ENCODE measurements at places on chromosomes 2 and 18.

DNA sequence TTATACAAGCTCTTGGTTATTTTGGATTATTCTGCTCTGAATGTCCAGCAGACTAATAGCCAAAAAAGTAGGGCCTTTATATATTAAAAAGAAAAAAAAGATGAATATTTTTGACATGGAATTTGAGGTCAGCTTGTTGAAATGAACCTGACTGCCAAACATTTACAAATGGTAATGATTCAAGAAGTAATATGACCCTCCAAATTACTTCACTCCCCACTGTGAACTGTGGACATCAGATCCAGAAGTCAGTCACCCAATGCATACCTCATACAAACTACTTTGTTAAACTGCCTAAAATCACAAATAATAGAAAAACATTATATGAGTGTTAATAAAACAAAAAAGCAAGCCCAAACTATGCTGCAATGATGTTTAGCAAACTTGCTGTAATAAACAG, 10.0 kb downstream of the EPG5 start:
- DNase-seq, result no peak

DNA sequence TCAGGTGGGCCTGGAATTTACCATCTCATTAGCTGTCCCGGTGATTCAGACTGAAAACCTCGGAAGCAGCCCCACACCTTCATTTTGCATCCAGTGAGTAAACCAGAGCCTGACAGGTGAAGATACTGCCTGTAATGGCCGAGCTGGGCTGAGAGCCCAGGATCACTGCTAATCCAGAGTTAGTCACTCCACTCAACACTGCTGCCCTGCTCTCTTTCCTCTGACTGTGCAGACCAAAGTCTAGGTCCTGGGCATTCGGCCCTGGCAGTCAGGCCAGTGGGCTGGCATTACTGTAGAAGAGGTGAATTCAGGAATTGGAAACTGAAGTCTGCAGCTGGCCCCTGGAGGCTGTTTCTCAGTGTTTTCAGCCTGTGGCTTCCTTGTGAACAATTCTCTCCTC, 44.3 kb downstream of the TMEM17 start:
- no peak for DNase-seq

GRCh38 chr2:144886862-144887261, 366.9 kb upstream of the ZEB2 start:
- no peak for DNase-seq

GRCh38 chr2:238772635-238773297, 75.1 kb upstream of the TWIST2 start:
- no peak for DNase-seq

DNA sequence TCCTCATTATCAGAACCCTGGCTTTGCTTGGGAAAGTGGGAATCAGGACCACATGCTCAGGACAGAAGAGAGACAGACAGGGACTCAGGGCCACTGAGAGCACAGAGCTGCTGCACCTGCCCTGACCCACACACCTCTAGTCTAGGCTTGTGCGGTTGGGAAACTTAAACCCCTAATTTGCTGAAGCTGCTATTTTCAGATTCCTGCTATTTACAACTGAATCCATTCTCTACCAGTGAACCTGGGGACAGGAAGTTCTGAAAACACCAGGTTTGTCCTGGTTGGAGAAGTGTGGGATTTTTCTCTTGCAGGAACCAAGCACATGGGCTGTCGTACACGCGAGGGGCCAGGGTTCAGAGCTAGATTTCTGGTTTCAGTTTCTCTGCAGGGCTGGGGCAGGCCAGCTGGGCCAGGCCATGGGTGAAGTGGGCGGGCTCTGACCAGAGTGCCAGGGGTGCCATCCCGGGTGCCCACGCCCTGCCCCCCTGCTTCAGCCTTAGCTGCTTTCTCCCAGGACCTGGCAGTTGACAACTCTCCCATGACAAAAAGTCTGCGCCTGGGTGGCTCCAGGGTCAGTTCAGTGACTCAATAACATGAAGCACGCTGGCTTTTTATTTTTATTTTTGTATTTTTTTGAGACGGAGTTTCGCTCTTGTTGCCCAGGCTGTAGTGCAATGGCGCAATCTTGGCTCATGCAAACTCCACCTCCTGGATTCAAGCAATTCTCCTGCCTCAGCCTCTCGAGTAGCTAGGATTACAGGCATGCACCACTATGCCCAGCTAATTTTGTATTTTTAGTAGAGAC, 51.3 kb upstream of the SLC1A4 start:
- no peak for DNase-seq
